NCI-H187 treated with DMSO at 0.1 percent for 48 hours (cell line): ENCODE measurements at places on chromosomes 6 and 20.

- DNase-seq: no peak
Observed at GRCh38 chr20:10671221-10671918, 2.4 kb downstream of the JAG1 start.

DNA sequence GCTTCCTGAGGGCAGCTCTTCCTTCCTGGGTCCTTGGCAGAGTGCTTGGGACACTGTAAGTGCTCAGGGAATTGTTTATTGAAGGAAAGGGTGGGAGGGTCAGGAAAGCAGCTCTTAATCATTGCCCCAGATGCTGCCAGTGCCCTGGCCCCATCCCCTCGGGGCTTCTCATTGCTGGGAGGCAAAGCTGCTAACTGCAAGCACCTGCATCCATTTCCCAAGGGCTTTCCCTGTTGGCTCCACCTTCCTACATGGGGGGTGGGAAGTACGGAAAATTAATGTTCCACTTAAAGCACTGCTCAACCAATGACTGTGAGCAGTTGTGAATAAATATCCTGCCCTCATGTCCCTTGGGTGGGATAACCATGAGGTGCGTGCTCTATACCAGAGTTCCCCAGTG, 56.4 kb downstream of the NDUFAF5 start:
- no peak for DNase-seq

GRCh38 chr6:142013875-142014495, 118.7 kb upstream of the GJE1 start:
- no peak for DNase-seq

GRCh38 chr6:161498359-161498758, 224.5 kb upstream of the AGPAT4 start:
- no peak for DNase-seq

- DNase-seq: no peak
Observed at GRCh38 chr6:151733680-151734320, 73.7 kb upstream of the ESR1 start.

DNA sequence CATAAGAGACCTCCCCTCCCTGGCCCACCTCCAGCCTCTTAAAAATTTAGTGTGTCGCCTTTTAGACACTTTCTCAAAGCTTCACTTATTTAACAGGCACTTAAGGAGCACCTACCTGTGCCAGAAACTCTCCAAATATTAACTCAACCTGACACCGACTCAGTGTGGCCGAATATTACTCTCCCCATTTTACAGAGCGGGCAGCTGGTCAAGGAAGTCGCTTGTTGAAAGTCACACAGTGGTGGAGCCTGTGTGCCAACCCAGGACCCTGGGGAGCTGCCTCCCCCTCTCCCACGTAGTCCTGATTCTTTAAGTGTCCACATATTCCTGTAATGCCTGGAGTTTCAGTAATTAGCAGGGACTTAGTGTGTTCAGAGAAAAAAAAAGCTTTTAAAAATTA, 1.0 kb upstream of the PMEPA1 start:
- DNase-seq: no peak

DNA sequence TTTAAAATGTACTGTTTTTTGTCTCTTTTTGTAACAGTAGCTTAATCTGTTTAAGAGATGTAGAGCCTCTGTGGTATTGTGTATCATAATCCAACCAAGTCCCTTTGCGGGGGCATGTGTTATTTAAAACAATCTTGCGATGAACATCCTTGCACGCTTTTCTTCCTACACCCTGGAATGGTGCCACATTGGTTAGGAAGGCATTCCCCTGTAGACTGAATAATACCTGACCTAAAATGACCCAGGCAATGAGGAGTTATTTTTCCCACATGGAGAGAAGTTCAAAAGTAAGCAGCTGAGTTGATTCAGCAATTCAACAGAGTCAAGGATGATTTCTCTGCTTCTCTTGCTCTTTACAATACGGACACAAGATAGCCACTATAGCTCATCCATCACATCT, 142.0 kb upstream of the PMEPA1 start:
- no peak for DNase-seq

DNA sequence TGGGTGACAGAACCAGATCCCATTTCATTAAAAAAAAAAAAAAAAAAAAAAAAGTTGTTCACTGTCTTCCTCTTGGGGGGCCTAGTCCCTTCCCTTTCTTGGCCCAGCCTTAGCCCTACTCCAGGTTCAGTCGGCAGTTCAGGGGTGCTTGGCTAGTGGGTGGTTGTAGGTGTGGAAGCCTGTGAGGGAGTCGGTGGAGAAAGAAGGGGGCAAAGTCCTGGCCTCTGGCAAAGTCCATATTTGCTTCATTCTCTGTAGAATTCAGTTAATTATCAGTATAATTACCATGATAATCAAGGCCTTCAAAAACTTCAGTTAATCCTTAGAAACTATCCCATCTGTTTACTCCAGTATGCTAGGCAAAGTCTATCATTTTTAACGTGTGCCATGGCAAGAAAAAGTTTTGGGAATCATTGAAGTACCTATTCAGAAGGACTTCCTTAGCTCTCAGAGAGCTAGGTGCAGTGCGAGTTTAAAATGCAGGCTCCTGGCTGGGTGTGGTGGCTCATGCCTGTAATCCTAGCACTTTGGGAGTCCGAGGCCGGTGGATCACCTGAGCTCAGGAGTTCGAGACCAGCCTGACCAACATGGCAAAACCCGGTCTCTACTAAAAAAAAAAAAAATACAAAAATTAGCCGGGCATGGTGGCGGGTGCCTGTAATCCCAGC, 205.7 kb upstream of the ARG1 start:
- no peak for DNase-seq

- no peak for DNase-seq
Observed at GRCh38 chr20:40280616-40281015, 408.4 kb downstream of the MAFB start.

- no peak for DNase-seq
Observed at GRCh38 chr20:32050851-32051556, 1.0 kb upstream of the HCK start.

DNA sequence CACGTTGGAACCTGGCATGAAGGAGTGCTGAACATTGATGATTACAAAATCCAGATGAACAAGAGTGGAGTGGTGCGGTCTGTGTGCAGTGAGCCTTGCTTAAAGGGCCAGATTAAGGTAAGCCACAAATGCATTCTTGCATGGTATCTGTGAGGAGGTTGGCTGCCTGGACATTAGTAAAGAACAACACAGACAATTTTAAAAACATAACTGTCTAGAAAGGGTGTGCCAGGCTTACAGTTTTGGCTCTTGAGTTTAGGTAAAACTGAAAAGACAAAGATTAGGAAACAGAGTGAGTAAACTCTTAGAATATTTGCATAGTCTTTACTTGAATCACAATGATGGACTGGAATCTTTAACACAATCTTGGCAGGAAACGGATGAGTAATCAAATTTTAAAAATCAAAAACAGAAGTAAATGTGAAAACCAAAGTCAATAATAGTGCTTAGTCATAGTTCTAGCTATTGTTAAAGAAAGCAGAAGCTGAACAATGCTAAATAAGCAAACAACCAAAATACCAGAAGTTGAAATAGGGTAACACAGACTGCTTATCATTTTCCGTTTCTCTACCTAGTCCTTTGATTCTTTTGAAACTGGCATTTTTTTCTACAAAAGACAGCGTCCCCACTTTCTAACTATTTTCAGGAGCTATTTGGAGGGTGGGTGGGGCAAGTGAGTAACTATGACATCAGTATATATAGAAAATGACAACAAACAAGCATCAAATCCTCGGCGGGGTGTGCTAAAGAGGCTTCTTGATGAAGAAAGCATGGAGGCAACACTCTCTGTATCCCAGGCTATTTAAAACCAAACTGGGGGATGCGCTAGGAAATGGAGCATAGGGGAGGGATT, 185.8 kb upstream of the RAB32 start:
- no peak for DNase-seq

DNA sequence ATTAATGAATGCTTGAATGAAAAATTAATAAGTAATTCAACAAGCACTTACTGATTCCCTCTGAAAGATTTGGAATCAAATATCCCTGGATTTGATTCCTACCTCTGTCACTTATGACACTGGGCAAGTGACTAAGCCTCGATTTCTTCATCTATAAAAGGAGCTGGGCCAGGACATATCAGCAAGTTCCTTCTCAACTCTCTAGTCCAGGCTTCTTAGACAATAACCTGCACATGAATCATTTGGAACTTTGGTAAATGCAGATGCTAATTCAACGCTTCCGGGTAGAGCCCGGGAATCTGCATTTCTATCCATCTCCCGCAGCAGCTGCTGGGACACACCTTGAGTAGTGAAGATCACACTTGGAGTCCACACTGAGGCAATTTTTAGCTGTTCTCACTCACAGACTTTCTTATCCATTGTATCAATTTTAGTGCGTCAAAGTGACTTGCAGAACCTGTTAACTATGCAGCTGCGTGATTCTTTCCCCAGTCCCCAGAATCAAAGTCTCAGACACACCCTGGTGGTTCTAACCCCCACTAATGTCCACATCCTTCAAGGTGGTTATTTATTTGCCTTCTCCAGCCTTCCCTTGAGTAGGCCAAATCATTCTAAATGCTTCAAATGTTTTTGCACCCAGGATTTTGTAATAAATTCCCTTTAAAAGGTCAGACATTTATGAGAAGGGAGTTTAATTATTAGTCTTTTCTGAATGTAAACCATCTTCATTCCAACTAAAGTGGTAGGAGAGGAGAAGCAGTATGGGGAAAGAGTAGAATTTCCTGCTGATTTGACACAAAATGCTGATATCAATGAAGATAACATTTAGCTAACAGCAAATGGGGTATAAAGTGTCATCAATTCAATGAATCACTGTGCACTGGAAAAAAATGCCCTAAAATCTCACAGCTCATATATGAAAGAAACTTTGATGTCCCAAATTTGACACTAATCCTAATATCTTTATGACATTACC, 26.0 kb upstream of the CCND3 start:
- no peak for DNase-seq

DNA sequence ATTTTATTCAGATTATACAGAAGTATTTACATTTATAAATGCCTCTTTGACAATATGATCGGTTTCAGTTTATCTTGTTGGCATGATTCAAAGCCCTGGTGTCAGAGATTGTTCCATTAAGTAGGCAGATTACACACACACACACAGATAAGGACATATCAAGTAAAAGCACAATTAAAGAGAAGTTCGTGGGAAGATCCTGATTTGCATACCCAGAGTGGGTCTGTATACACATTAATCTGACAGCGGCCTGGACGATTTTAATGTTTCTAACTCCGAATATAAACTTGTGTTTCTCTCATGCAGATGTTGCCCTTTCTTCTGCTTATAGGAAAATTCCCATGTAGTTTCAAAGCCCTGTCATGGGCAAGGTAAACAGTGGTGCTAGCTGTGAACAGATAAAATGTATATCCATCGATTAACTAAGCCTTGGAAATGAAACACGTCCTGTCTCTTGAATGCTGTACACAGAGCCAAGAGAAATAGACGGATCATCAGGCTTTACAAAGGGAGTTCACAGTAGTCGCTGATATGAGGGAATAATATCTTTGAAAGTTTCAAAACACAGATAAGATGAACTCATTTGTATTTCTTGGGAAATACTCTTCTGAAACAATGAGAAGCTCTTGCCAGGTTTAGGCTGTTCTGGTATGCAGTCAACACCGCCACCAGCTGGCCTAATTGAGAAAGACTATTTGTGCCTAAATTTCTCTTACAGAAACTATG, 108.2 kb upstream of the GMDS start:
- DNase-seq: peak; percentile 4
